Stimulated activated CD4-positive, alpha-beta T cell treated with anti-CD3 and anti-CD28 coated beads, Interleukin-1b, Interleukin-23, amount 100 ng/mL, for 1 hour (primary cell): ENCODE measurements at places on chromosomes 3 and 15.

DNA sequence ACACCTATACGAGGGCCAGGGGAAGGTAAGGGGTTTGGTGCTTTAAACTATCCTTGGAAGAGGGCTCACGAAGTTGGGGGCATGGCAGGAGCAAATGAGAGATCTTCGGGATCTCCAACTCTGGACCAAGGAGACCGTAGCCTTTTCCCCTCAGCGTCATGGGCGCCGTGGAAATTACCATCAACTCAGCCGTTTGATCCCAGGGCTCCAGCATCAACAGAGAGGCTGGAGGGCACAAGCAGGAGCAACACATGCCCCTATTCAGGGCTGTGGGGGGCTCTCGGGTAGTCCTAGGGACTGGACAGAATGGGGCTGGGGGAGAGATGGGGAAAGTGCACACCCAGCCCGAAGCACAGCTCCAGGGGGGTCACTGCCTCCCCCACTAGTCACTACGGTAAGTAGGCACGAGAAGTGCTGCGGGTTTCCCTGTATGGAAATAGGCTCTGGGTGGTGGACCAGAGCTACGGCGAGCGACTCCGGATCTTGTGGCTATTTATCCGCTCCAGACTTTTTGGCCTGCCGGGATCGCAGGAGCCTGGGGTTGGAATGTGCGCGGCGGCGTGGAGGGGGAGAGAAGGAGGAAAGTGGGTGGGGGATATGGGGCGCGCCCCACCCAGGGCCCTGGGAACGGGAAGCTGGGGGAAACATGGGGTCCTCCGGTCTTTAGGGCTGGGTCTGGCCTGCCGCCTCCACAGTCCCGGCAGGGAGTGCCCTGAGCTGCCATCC is 539 bp upstream of the LAMB2 start:
- DNase-seq: no peak

DNA sequence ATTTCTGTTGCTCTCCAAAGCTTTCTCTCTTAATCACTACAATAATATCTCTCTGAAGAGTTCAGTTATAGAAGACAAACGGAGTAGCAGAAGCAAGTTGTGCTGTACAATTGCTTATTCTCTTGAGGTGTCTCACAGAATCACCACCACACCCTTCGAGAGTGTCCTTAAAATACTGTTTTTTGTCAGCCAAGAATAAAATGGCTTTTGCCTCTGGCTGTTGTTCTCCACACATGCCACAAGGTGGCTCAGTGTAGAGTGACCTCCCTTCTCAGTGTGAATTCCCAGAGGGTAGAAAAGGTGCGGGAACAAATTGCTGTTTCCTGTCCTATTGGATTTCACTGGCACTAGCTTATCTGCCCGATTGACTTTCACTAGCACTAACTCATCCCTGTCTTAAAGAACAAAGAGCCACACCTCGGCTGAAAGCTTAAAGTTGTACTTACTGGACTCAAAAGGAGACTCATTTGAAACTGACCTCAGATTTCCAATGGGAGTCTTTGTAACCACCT is 134.2 kb upstream of the SATB1 start:
- DNase-seq: no peak

DNA sequence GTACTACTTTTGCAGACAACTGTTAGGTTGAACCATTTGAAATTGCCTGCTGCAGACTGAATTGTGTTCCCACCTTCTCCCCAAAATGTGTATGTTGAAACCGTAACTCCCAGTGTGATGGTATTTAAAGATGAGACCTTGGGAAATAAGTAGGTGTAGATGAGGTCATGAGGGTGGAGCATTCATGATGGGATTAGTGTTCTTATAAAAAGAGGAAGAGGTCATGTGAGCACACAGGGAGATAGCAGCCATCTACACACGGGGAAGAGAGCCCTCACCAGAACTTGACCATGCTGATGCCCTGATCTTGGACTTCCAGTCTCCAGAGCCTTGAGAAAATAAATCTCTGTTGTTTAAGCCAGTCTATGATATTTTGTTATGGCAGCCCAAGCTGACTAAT is 17.4 kb upstream of the FHIT start:
- DNase-seq: no peak

DNA sequence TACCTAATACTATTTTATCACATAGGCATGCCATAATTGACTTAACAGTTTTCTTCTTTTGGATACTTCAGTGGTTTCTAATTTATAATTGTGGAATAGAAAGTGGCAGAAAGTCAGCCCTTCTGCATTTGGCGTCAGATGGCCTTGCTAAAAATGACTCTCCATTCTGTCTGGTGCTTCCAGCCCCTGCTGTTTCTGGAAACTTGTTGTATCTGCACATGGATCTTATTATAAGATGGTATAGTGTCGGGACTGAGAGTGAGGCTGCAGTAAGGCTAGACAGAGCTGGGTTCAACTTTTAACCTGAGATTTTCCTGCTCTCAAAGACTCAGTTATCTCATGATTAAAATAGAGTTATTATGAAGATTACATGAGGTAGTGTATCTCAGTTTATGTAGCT is 74.8 kb upstream of the WDR72 start:
- DNase-seq: no peak

DNA sequence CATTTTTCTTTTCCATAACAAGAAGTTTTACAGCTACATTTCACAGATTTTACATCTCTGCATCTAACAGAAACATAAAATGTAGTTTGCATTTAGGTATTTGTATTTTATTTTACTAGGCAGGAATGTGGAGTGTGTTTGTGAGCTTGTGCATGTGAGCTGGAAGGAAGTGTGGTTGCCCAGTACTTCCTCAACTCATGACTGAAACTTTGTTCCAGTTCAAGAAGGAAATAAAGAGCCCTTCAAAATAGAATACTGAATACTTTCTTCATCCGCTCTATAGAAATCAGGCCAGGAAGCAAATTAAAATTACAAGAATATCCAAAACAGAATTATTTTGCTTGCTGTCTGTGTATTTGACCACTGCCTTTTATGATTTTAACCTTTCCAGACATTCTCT is 81.3 kb downstream of the CHL1 start:
- DNase-seq: no peak

GRCh38 chr3:8642001-8642400 is 2.6 kb downstream of the SSUH2 start:
- DNase-seq: no peak

- no peak for DNase-seq
These were observed 85.6 kb downstream of the CLSTN2 start for GRCh38 chr3:140020541-140020940.

DNA sequence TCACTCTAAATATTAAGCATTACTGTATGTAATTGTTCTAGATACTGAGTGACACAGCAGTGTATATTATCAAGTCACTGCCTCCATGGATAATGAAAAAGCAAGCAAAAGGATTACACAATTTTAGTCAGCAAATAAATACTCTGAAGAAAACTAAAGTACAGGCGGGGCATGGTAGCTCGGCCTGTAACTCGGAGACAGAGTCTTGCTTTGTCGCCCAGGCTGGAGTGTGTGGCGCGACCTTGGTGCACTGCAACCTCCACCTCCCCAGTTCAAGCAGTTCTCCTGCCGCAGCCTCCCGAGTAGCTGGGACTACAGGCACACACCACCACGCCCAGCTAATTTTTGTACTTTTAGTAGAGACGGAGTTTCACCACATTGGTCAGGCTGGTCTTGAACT is 32.7 kb downstream of the RBM6 start:
- DNase-seq: no peak

GRCh38 chr15:73678498-73678897 is 5.7 kb upstream of the CD276 start:
- no peak for DNase-seq

DNA sequence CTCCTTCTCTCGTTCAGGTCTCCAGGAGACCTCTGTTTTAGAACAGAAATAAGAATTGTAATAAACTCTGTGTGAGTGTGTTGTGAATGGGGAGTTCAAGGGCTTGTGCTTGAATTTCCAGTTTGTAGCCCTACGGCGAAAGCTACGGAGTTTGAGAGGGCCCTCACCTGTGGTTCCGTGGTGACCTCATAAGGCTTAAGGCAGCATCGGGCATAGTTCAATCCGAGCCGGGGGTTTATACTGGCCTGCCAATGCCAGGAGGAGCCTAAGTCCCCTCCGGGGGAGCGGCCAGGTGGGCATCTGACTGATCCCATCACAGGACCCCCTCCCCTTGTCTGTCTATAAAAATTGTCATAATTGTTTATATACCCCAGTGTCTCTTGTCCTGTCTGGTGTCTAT is 43.7 kb downstream of the ZBTB11 start:
- no peak for DNase-seq

DNA sequence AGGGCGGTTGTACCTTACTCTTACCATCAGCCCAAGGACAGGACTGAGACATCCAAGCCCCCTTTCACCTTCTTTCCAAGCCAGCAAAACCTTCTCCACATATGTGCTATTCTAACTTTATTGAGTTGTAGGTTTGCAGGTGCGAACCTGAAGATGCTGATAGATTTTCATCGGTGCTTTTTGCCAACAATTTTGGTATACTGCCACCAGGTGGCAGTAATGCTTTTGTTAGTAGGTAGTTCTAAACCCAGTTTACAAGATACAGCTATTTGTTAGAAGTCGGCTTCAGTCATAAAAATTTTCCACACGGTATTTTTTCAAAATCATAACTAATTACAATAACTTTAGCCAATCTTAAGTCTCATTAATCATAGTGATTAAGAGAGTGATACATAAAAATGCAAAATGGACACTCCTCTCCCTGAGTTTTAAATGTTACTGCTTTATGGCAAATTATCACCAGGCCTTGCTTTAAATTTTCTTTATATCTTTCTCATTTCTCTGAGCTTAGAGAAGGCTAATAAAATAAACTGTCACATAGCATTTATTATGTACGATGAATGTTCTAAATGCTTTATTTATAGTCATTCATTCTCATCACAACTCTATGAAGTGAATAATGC is 636 bp downstream of the TBC1D21 start:
- DNase-seq: no peak

GRCh38 chr3:24523988-24524727 is 29.5 kb upstream of the THRB start:
- DNase-seq: no peak

DNA sequence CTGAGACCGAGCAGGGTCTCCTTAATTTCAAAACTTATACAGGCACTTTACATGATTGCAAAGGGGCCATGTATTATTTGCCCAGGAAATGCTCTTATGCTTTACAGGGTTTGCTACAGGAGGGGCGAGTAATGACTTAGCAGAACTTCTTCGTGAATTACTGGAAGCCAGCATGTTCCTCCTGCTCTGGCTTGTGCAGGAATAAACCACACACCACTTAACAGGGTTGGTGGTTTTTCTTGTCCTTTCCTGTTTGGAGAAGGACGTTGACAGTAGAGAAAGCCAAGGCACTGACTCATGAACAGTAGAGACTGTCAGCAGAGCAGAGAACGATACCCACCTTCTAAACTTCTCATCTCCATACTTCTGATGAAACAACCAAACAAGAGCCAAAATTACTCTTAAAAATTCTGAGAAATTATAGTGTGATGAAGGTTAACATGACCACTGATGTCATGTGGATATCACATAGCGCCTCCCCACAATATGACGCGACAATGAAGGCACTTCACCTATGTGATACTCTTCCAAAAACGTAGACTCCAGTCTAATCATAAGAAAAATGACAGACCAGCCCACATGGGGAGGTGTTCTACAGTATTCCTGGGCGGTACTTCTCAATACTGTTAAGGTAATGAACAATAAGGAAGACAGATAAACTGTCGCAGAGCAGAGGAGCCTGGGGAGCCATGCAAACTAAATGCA is 24.7 kb upstream of the MCTP2 start:
- no peak for DNase-seq

- no peak for DNase-seq
These were observed 817.0 kb downstream of the TUSC7 start for GRCh38 chr3:117526470-117527079.

- no peak for DNase-seq
These were observed 57.6 kb downstream of the AAGAB start for GRCh38 chr15:67196672-67197363.

DNA sequence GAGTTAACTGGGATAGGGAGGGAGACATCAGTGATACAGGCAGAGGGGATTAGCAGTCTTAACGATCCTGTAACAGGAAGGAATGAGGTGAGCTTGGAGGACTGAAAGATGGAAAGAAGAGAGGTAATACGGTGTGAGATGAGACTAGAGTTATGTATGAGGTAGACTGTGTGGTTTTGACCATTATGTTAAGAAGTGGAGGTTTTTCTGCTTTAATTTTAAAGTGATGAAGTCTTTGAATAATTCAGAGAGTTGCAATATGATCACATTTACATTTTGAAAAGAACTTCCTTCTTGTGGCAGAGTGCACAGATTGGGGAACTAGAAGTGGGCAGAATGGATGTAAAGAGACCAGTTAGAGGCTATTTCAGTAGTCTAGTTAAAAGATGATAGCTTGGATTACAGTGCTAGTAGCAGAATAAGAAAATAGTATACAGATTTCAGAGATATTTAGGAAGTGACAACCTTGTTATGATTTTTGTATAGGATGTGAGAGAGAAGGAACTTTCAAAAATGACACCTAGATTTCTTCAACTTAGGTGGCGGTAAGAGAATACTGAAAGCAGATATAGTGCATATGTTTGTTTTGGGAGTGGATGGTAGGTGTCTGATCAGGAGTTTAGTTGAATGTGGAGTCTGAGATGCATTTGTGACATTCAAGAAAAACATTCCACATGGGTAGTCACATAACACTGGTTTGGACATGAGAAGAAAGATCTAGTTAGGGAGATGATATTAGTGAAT is 40.5 kb downstream of the STT3B start:
- no peak for DNase-seq

DNA sequence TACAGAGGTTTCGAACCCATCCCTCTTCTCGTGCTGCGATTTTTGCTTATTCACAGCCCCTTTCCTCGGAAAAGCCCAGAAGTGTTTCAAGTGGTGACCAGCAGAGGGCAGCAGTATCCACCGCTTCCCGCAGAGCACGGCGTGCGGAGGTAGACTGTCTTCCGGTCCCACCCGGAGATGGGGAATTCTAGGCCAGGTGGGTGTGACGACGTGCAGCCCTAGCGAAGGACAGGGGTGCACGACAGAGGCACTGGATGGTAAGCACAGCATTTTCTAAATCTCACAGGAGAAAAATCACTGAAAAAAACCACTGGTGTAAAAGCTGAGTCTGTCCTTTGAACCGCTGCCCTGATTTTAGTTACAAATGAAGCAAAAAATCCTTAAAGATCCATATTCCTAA is 7.4 kb upstream of the PSMD6 start:
- DNase-seq: peak; percentile 66

- no peak for DNase-seq
These were observed 74.8 kb upstream of the PLSCR5 start for GRCh38 chr3:146679995-146680394.

GRCh38 chr15:57085267-57085666 is 166.8 kb downstream of the TCF12 start:
- DNase-seq: no peak

- no peak for DNase-seq
These were observed 93.7 kb downstream of the TMEM266 start for GRCh38 chr15:76153241-76154197.

DNA sequence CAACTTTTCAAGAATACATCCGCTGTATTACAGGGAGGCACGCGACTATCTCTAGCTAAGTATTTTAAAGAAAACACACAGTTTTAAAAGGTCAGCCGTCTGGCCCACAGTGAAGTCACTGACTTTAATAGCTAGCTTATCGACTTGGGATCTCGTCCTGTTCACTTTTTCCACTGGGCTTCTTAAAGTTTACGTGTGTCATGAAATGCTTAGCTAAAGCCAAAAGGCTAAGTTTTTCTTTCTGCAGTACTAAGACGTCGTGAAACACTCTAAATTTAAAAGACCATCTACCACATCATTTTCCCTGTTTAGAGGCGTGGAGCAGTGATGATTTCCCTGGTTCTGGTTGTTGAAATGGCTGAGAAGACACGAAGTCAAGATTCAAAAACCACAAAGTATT is 27.1 kb downstream of the LRIG1 start:
- no peak for DNase-seq
